Naive B cell (primary cell): ENCODE measurements at places on chromosomes 7 and 10.

GRCh38 chr10:6151087-6151977 lies 51.4 kb upstream of the PFKFB3 start:
- H3K4me3 ChIP-seq = peak overlapping the region; percentile 93
- no peaks in the 10 kb centered on the region for H3K27me3 ChIP-seq
- peak overlapping the region; percentile 81 for H3K27ac ChIP-seq
- H3K4me1 ChIP-seq = peaks cover 52% of the 10 kb centered on the region
- DNase-seq = peak; percentile 74

GRCh38 chr7:50262446-50262845 lies 42.1 kb upstream of the IKZF1 start:
- no peak overlapping the region for H3K4me3 ChIP-seq
- H3K27me3 ChIP-seq = no peaks in the 10 kb centered on the region
- peak overlapping the region; percentile 41 for H3K27ac ChIP-seq
- DNase-seq = no peak

GRCh38 chr7:74542558-74543117 lies 88.9 kb downstream of the GTF2IRD1 start:
- no peak for DNase-seq
- H3K4me1 ChIP-seq = no peaks in the 10 kb centered on the region
- H3K27me3 ChIP-seq = no peaks in the 10 kb centered on the region
- no peak overlapping the region for H3K4me3 ChIP-seq
- no peaks in the 10 kb centered on the region for H3K36me3 ChIP-seq

GRCh38 chr7:133633055-133633454 lies 380.2 kb downstream of the EXOC4 start:
- no peaks in the 10 kb centered on the region for H3K4me1 ChIP-seq
- H3K27me3 ChIP-seq = no peaks in the 10 kb centered on the region
- H3K36me3 ChIP-seq = peaks cover 9% of the 10 kb centered on the region
- H3K27ac ChIP-seq = no peak overlapping the region
- no peak for DNase-seq

GRCh38 chr10:49335364-49335972 lies 36.5 kb downstream of the C10orf71 start:
- H3K27ac ChIP-seq = no peak overlapping the region
- no peak for DNase-seq
- peaks cover 19% of the 10 kb centered on the region for H3K27me3 ChIP-seq
- no peak overlapping the region for H3K4me3 ChIP-seq

DNA sequence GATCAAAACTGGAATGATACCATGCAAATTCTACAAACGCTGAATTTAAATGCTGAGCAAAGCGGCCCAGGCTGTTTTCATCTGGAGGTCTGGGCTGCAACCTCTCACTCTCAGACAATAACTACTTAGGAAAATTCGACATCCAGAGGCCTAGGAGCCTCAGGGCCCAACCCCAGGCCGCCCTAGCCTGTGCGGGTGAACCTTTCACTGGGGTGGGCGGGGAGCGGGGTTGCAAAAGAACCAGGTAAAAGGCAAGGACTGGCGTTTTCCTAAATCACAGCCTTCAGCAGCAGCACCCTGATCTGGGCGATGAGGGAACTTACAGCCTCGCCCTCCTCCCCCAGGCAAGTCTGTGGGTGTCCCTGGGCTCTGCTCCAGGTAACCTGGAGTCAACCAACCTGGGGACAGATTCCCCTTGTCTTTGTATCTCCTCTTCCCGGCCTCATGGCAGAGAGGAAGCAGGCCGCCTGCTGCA lies 33.4 kb downstream of the CALML5 start:
- no peak overlapping the region for H3K4me3 ChIP-seq
- H3K27ac ChIP-seq = no peak overlapping the region
- no peaks in the 10 kb centered on the region for H3K27me3 ChIP-seq
- no peaks in the 10 kb centered on the region for H3K36me3 ChIP-seq
- H3K4me1 ChIP-seq = peaks cover 16% of the 10 kb centered on the region
- no peak for DNase-seq

- no peak overlapping the region for H3K4me3 ChIP-seq
- H3K4me1 ChIP-seq = no peaks in the 10 kb centered on the region
- H3K27me3 ChIP-seq = no peaks in the 10 kb centered on the region
- peaks cover 3% of the 10 kb centered on the region for H3K36me3 ChIP-seq
- H3K27ac ChIP-seq = no peak overlapping the region
Measured at GRCh38 chr7:136251826-136252225, 274.7 kb upstream of the MTPN start.

DNA sequence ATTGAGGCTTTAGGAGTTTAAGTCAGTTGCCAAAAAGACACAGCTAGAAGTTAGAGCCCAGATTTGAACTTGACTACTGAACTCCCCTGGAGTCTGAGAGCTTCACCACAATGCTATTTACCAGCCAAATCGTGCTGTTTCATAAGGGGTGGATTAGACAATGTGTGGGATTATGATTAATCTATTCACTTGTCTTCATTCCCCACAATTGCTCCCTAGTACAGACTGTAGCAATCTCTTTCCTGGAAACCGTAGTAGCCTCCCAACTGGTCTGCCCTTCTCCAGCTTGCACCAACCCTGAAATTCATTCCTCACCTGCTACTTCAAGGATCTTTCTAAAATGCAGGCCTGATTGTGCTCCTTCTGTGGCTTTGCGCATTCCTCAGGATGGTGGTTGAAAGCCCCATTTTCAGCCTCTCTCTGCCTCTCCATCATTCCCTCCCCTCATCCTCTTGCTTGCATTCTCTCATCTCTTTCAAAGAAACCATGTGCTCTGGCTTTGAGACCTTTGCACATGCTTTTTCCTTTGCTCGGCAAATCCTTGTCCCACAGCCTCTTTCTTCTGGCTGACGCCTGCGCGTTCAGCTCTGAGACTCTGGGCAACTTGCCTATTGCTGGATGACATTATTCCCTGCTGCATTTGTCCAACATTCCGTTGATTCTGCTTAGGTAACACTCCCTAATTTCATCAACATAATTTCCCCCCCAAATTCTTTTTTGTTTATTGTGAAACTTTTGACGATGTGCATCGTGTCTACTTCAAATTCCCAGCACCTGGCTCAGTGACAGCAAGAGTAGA lies 145.1 kb downstream of the ADRA2A start:
- DNase-seq = no peak
- no peak overlapping the region for H3K27ac ChIP-seq
- no peaks in the 10 kb centered on the region for H3K4me1 ChIP-seq
- H3K4me3 ChIP-seq = no peak overlapping the region

- H3K27ac ChIP-seq = peak overlapping the region; percentile 51
- H3K27me3 ChIP-seq = no peaks in the 10 kb centered on the region
- DNase-seq = peak; percentile 20
- H3K4me3 ChIP-seq = no peak overlapping the region
Measured at GRCh38 chr7:39433550-39433949, 132.7 kb upstream of the YAE1 start.

- no peaks in the 10 kb centered on the region for H3K27me3 ChIP-seq
- H3K4me1 ChIP-seq = no peaks in the 10 kb centered on the region
- DNase-seq = no peak
- H3K4me3 ChIP-seq = no peak overlapping the region
- H3K36me3 ChIP-seq = no peaks in the 10 kb centered on the region
- no peak overlapping the region for H3K27ac ChIP-seq
Measured at GRCh38 chr7:41027428-41028115, 675.3 kb downstream of the INHBA start.

DNA sequence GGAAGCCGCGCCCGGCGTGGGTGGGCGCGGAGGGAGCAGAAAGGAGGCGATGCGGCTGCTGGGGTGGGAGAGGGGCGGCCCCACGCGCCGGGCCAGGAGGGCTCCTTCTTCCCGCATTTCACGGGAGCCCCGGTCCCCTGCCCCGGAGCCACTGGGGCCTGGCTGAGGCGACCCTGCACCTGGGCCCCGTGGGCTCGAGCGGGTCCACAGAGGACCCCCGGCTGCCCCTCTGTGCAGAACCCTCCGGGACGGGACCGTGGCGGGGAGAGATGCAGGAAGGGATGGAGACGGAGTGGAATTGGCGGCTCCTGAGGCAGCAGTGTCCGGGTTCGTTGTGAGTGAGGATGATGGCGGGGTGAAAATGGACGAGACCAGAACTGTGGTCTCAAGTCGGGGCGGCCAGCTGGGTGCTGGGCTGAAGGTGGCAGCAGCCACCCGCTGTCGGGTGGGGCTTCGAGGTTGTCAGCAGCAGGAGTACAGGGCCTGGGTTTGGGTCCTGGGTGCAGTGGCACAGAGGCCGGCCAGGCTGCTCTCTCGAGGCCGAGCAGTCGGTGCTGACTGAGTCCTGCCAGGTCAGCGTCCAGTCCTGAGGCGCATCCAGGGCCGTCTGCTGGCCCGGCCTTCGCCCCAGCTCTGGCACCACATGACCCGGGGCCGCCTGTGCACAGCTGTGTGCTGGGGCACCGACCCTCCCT lies 80.4 kb downstream of the VIPR2 start:
- H3K27me3 ChIP-seq = no peaks in the 10 kb centered on the region
- H3K27ac ChIP-seq = no peak overlapping the region
- no peak for DNase-seq
